ENCODE measurements at places on chromosomes 13 and 19. TPM values are rescaled to one million over a fixed set of nuclear protein-coding genes. Genes with fewer than 3 reads are reported as not detected.
A peak's percentile ranks its signal among the peaks of the same experiment; 100 is the strongest.

Gene KLF1
- total RNA-seq = 0.19 TPM

Gene MYH14
- not detected for total RNA-seq

Gene SYNGR4
- total RNA-seq = 0.25 TPM

Gene KCNRG
- 0.32 TPM for total RNA-seq

Gene SKA3
- 32.0 TPM for total RNA-seq

Gene TMPRSS9
- total RNA-seq = 0.19 TPM

DNA sequence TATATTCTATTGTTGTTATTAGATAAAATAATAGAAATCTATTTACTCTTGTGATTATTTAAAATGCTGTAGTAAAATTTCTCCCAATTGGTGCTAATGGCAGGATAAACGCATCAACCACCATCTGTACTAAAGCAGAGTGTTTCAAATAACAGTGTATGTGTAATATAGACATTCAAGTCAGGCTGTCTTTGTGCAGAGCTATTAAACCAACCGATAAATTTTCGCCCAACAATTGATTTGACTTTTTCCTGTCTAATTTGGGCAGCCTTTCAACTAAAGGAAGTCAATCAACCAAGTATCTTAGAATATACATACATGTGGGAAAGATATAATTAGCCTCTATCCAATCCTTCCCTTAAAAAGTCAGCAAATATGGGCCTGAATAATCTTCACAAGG is 5.8 kb downstream of the AMER2 start:
- no peak overlapping the region for H3K27ac ChIP-seq
- peaks cover 47% of the 10 kb centered on the region for H3K27me3 ChIP-seq
- DNase-seq = no peak
- H3K4me1 ChIP-seq = peaks cover 3% of the 10 kb centered on the region
- H3K4me3 ChIP-seq = no peak overlapping the region

DNA sequence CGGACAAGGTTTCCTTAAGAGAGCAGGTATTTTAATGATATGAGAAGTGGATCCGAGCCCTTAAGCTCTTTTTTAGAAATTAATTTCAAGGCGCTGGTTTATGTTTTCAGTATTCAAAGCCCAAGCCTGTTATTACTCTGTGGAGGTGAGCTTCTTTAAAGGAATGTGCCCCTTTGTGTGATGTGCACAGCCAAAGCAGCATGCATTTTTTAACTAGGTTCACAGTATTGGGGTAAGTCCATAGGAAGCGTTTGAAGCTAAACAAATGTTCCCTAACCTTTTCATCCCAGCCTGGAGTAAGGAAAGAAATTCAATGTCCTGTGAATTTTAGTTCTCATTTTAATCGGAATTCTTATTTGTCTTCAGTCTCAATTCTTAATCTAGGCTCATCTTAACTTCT is 217.5 kb downstream of the KCTD12 start:
- no peaks in the 10 kb centered on the region for H3K27me3 ChIP-seq
- no peak overlapping the region for H3K4me3 ChIP-seq
- no peaks in the 10 kb centered on the region for H3K4me1 ChIP-seq
- DNase-seq = no peak
- no peak overlapping the region for H3K27ac ChIP-seq

GRCh38 chr19:45352914-45353796 is 12.6 kb downstream of the KLC3 start:
- no peak for DNase-seq
- H3K4me1 ChIP-seq = no peaks in the 10 kb centered on the region
- H3K27ac ChIP-seq = no peak overlapping the region
- H3K4me3 ChIP-seq = no peak overlapping the region

- DNase-seq = no peak
- H3K27ac ChIP-seq = no peak overlapping the region
These were observed 1340.8 kb downstream of the PCDH9 start for GRCh38 chr13:65889368-65889767.

- H3K4me1 ChIP-seq = peaks cover 13% of the 10 kb centered on the region
- no peaks in the 10 kb centered on the region for H3K27me3 ChIP-seq
- H3K27ac ChIP-seq = no peak overlapping the region
- H3K36me3 ChIP-seq = peaks cover 6% of the 10 kb centered on the region
These were observed 5.0 kb upstream of the FDX2 start for GRCh38 chr19:10320602-10321416.

DNA sequence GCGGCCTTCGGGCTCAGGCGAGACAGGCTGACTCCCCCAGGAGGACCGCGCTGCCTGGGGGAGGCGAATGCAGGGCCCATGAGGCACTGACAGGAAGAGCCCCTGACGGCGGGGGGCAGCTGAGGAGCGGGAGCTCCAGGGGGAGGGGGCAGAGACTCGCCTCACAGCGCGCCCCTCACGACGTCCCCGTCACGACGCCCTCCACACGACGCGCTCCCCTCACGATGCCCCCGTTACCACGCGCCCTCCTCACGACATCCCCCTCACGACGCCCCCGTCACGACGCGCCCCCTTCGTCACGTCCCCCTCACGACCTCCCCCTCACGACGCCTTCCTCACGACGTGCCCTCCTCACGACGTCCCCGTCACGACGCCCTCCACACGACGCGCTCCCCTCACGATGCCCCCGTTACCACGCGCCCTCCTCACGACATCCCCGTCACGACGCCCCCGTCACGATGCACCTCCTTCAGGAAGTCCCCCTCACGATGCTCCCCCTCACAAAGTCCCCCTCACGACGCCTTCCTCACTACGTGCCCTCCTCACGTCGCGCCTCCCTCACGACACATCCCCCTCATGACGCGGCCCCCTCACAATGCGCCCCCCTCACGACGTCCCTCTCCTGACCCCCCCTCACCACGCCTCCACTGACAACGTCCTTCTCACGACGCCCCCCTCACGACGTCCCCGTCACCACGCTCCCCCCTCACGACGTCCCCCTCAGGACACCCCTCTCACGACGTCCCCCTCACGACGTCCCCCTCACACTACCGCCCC is 99.6 kb downstream of the ING1 start:
- peaks cover 45% of the 10 kb centered on the region for H3K27me3 ChIP-seq
- H3K4me1 ChIP-seq = peaks cover 21% of the 10 kb centered on the region
- H3K36me3 ChIP-seq = no peaks in the 10 kb centered on the region
- H3K27ac ChIP-seq = no peak overlapping the region
- DNase-seq = no peak

- no peak overlapping the region for H3K27ac ChIP-seq
- H3K4me1 ChIP-seq = peaks cover 29% of the 10 kb centered on the region
- H3K4me3 ChIP-seq = no peak overlapping the region
- H3K36me3 ChIP-seq = no peaks in the 10 kb centered on the region
These were observed 26.5 kb downstream of the MED26 start for GRCh38 chr19:16601378-16602052.

- DNase-seq = no peak
- H3K36me3 ChIP-seq = no peaks in the 10 kb centered on the region
- H3K27ac ChIP-seq = no peak overlapping the region
- H3K4me3 ChIP-seq = no peak overlapping the region
- no peaks in the 10 kb centered on the region for H3K4me1 ChIP-seq
These were observed 2265.1 kb upstream of the PCDH20 start for GRCh38 chr13:63680704-63681103.

DNA sequence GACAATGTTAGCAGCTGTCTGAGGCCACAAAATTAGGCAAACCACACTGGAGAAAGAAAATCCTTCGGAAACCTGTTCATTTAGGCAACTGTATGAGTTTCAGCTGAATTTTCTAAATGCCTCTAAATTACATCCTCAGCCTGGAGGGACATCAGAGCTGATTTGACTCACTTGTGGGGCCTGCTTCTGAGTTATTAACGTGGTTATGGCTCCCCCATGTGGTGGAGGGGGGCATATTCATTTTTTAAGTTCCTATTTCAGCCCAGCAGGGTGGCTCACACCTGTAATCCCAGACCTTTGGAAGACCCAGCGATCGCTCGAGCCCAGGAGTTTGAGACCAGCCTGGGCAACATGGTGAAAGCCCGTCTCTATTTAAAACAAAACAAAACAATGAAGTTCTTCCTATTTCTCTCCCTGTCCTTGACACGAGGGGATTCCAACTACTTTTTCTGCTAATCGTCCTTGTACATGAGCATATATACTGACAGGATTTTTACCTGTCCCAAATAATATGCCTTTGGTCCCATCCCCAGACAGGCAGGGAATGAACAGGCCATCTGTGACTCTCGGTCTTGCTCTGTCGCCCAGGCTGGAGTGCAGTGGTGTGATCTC is 31.5 kb upstream of the HIF3A start:
- no peak overlapping the region for H3K27ac ChIP-seq
- peaks cover 72% of the 10 kb centered on the region for H3K27me3 ChIP-seq
- H3K36me3 ChIP-seq = no peaks in the 10 kb centered on the region
- DNase-seq = peak; percentile 70
- peaks cover 27% of the 10 kb centered on the region for H3K4me1 ChIP-seq
- H3K4me3 ChIP-seq = no peak overlapping the region

DNA sequence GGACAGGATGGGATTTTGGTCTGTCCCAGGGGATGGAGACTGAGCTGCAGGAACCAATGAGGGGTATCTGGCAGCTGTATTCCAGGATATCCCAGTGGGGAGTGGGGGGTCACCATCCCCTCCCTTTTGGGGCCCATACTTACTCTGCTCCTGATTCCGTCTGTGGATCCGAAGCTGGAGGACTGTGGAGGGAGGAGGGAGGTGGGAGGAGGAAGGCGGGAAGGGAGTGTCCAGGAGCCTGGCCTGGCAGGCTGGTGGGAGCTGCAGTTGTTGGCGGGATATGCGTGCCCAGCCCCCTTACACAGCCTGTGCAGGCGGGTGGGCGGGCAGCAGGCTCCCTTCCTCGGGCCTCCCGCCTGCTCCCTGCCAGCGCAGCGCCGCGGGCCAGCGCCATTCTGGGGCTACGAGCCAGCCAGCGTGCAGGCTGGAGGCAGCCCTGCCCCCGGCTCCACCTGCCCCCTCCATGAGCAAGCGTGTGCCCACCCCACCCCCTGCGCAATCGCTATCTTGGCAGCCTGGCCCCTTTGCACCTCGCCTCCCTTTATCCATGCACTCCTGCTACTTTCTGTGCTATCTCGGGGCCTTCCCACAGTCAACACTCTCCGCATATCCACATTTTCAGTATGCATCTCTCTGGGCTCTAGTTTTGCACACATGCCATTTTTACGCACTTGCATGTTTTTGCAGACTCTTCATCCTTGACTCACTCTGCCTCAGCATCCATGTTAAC is 2.8 kb downstream of the MAMSTR start:
- H3K27ac ChIP-seq = no peak overlapping the region
- no peak overlapping the region for H3K4me3 ChIP-seq
- peaks cover 4% of the 10 kb centered on the region for H3K36me3 ChIP-seq
- H3K27me3 ChIP-seq = no peaks in the 10 kb centered on the region

- peak overlapping the region; percentile 61 for H3K4me3 ChIP-seq
- peaks cover 4% of the 10 kb centered on the region for H3K36me3 ChIP-seq
- peak; percentile 53 for DNase-seq
These were observed 1.3 kb downstream of the IL11 start for GRCh38 chr19:55368701-55369563.

- H3K4me3 ChIP-seq = no peak overlapping the region
- H3K27me3 ChIP-seq = peaks cover 8% of the 10 kb centered on the region
- DNase-seq = no peak
- H3K36me3 ChIP-seq = no peaks in the 10 kb centered on the region
These were observed 8.8 kb upstream of the GIPR start for GRCh38 chr19:45659096-45659729.

DNA sequence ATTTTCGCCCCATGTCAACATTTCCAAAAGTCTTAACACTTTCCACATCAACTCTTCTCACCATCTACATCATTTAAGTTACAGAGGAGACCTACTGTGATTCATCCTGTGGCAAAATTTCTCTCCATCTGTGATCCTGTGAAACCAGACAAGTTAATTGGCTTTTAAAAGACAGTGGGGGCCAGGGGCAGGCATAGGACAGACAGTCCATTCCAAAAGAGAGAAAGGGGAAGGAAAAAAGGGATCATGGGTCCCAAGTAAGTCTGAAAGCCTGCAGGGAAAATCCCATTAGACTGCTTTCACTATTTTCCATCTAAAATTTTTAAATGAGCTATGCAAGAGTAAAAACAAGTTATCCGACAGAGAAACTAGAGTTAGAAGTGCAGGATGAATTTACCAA is 121.0 kb downstream of the MRPL57 start:
- peak overlapping the region; percentile 90 for H3K4me3 ChIP-seq
- H3K4me1 ChIP-seq = peaks cover 23% of the 10 kb centered on the region
- no peaks in the 10 kb centered on the region for H3K27me3 ChIP-seq
- H3K36me3 ChIP-seq = no peaks in the 10 kb centered on the region
- DNase-seq = peak; percentile 5

DNA sequence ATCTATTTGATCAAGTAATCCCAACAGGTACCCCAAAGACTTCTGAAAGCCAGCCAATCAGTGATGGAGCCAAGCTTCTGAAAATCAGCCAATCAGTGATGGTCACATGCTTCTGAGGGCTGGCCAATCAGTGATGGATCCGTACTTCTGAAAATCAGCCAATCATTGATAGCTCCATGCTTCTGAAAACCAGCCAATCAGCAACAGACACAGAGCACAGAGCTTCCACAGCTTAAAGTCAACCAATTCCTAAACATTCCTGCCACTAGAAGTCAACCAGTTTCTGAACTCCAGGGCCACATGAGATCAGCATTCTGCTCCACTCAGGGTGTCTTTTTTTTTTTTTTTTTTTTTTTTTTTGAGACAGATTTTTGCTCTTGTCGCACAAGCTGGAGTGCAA is 8.2 kb upstream of the HSD17B14 start:
- H3K27ac ChIP-seq = no peak overlapping the region
- H3K27me3 ChIP-seq = no peaks in the 10 kb centered on the region
- H3K4me3 ChIP-seq = no peak overlapping the region
- no peak for DNase-seq
- H3K36me3 ChIP-seq = no peaks in the 10 kb centered on the region

- no peak for DNase-seq
- no peak overlapping the region for H3K27ac ChIP-seq
- H3K36me3 ChIP-seq = no peaks in the 10 kb centered on the region
- H3K27me3 ChIP-seq = peaks cover 61% of the 10 kb centered on the region
- no peak overlapping the region for H3K4me3 ChIP-seq
- H3K4me1 ChIP-seq = peaks cover 7% of the 10 kb centered on the region
These were observed 14.7 kb downstream of the ATP12A start for GRCh38 chr13:24694907-24695306.

DNA sequence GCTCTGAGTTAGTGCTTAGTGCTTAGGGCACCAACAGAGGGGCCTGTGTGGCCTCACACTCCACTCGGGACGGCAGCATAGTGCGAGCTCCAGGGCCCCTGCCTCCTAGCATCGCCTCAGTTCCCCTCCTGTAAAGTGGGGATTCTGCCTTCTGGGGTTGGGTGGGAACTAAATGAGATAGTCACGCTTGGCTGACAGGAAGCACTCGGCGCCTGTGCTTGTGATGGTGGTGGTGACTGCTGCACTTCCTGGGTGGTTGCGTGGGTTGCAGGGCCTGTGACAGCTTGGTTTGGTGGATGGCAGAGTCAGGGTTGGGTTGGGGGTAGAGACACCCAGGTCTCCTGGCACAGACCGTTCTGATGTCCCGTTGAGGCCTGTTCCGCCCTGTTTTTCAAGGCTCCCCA is 7.7 kb downstream of the PLEKHF1 start:
- H3K36me3 ChIP-seq = peaks cover 21% of the 10 kb centered on the region
- H3K4me1 ChIP-seq = peaks cover 86% of the 10 kb centered on the region
- no peaks in the 10 kb centered on the region for H3K27me3 ChIP-seq

- H3K27ac ChIP-seq = peak overlapping the region; percentile 92
- DNase-seq = peak; percentile 34
- H3K27me3 ChIP-seq = no peaks in the 10 kb centered on the region
- H3K36me3 ChIP-seq = peaks cover 1% of the 10 kb centered on the region
- peaks cover 18% of the 10 kb centered on the region for H3K4me1 ChIP-seq
These were observed 42.1 kb upstream of the C13orf46 start for GRCh38 chr13:114015969-114016295.
